GM19239 (cell line): ENCODE measurements at places on chromosomes 3 and 15.

- no peak for DNase-seq
Observed at GRCh38 chr15:69813881-69814280, 283.8 kb downstream of the TLE3 start.

- peak; percentile 22 for DNase-seq
Observed at GRCh38 chr3:182795389-182795782, 2.1 kb downstream of the ATP11B start.

- no peak for DNase-seq
Observed at GRCh38 chr15:48289628-48290027, 41.6 kb upstream of the DUT start.

DNA sequence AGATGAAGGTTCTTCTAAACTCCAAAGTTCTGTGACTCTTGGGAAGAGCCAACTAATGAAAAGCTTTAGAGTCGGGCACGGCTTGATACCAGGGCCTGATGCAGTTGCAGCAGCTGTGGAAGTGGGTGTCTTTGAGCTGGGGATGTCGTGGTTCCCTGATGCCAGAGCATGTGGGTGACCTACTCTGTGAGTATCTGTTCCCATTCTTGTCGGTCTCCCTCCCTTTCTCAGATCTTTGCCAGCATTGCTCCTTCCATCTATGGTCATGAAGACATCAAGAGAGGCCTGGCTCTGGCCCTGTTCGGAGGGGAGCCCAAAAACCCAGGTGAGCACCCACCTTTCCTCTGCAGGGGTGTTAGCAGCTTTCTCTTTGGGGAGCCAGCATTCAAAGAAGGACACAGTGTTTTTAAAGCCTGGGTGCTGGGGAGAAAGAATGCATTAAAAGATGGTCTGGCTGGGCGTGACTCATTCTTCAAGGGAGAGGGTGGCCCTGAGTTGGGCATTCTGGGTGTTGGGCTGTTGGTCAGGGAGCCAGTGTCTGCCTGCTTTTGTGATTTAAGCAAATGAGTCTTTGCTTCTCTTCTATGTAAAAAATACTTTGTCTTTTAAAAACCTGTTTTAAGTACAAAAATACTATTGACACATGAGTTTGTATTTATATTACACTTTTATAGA is 13.2 kb upstream of the PODXL2 start:
- no peak for DNase-seq

GRCh38 chr3:78260388-78260787 is 1220.5 kb downstream of the ROBO2 start:
- DNase-seq, result no peak

DNA sequence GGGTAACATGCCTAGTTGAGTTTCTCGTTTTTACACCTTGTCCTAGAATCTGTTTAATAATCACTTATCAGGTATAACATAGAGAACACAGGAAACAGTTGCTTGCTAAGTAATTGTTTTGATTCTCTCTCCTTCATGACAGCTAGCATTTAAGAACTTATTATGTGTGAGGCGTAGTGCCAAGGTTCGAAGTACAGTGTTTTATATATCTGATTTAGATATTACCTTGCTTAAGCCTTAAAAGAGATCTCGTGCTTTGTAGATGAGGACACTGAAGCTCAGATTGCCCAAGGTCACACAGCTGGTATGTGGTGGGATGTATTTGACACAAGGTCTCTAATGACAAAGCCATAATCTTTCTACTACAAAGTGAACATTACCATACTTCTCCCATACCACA is 29.0 kb upstream of the IFT57 start:
- DNase-seq, result no peak

GRCh38 chr15:74635228-74635627 is 19.6 kb downstream of the CLK3 start:
- DNase-seq, result peak; percentile 71

DNA sequence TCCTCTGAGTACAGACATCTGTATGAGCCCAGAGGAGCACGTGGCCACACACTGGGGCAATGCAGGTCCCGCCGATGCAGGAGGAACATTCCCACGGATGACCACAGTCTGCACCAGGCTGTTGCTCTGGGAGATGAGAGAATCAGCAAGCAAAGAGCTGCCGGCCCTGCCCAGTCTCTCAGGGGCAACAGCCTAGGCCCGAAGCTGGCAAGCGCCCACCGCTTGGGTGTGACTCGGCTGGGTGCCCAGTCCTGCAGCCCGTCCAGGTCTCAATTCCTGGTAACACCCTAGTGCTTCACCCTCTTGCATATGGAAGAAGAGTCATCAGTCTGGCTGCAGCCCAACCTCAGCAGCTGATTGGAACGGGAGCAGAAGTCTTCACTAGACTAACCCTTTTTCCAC is 153.7 kb upstream of the HES1 start:
- DNase-seq, result no peak

- DNase-seq, result no peak
Observed at GRCh38 chr3:134628884-134629283, 21.9 kb downstream of the KY start.

GRCh38 chr3:39273119-39273518 is 6.7 kb downstream of the CX3CR1 start:
- DNase-seq, result no peak

- DNase-seq, result no peak
Observed at GRCh38 chr3:172701751-172702150, 9.1 kb downstream of the NCEH1 start.

DNA sequence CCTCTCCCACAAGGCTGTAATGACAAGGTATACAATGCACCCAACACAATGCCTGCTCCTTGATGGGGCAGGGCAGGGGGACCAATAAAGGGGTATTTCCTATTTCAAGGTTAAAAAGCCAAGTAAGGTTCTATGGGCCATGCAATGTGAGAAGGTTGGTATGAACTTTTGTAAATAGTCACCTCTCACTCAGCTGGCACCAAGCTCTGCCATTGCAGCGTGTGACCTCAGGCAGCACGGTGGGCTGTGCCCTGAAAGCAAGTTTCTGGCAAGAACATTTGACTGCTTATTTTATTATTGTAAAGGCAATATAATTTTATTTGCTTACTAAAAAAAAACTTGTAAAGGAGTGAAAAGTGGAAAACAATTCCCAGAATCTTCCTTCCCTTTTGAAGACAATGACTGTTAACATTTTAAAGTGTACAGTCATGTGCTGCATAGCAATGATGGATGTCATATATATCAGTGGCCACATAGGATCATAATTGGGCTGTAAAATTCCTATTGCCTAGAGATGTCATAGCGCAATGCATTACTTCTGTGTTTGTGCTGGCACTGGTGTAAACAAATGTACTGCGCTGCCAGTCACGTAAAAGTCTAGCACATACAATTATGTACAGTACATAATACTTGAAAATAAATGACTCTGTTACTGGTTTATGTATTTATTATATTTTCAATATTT is 167.3 kb upstream of the RORA start:
- DNase-seq, result no peak

DNA sequence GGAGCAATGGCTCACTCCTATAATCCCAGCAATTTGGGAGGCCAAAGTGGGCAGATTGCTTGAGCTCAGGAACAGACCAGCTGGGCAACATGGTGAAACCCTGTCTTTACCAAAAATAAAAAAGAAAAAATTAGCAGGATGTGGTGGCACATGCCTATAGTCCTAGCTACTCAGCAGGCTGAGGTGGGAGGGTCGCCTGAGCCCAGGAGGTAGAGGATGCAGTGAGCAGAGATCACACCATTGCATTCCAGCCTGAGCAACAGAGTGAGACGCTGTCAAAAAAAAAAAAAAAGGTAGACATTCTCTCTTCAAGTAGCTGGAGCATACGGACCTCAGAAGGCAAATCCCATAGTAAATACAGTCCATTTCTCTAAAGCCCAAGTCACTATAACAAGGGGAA is 7.1 kb upstream of the C3orf80 start:
- no peak for DNase-seq
